ENCODE measurements at places on chromosomes 4 and X.

DNA sequence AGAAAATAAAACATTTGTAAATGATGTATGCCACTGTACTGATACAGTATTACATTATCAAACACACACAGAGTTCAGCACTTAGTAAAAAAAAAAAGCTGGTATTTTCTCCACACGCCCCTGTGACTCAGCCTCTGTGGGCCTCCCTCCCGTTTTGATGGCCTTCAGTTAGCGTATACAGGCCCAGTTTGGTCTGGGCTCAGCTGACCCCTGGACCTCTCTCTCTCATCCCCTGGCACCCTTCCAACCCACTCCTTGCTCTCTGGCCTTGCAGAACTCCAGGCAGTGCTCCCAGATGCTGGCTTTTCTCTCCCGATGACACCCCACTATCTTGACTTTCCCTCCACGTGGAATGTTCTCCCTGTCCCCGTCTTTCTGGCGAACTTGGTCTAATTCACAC, 89.0 kb upstream of the LIMCH1 start:
- no peak for DNase-seq

- no peak for DNase-seq
Observed at GRCh38 chr4:154506253-154506652, 14.7 kb upstream of the DCHS2 start.

DNA sequence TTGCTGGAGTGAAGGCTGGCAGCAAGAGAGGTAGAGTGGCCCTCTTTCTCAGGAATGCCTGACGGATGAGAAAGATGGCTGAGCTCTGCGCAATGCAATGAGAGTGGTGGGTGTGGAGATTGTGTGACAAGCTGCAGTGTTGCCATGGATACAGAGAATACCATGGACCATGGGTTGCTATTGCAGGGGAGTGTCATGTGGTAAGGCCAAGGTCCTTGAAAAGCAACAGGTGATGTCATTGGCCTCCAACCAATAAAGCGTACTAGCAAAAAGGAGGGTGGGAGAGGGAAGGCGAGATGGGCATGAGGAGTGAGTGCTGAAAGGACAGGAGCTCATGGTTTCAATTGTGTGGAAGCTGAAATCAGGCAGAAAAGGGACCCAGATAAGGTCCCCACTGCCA, 1.8 kb downstream of the PNMA5 start:
- DNase-seq, result no peak

- no peak for DNase-seq
Observed at GRCh38 chr4:39792128-39792527, 94.2 kb downstream of the UBE2K start.

DNA sequence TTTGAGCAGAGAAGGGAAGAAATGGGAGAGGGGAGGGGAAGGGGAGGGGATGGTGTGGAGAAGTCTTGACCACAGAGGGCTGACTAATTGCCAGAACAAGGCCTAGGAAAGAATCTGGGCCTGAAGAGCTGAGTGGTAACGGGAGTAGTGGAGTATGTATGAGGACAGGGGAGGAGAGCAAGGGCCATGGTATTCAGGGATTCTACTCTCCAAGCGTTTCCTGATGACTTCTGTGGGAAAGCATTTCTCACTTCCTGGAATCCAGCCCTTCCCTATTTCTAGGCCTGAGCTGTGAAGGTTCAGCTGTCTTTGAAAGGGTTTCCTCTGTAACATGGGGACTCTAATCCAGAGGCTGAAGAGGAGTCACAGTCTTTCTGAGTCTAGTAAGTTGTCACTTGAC, 19.7 kb upstream of the SOX3 start:
- no peak for DNase-seq

DNA sequence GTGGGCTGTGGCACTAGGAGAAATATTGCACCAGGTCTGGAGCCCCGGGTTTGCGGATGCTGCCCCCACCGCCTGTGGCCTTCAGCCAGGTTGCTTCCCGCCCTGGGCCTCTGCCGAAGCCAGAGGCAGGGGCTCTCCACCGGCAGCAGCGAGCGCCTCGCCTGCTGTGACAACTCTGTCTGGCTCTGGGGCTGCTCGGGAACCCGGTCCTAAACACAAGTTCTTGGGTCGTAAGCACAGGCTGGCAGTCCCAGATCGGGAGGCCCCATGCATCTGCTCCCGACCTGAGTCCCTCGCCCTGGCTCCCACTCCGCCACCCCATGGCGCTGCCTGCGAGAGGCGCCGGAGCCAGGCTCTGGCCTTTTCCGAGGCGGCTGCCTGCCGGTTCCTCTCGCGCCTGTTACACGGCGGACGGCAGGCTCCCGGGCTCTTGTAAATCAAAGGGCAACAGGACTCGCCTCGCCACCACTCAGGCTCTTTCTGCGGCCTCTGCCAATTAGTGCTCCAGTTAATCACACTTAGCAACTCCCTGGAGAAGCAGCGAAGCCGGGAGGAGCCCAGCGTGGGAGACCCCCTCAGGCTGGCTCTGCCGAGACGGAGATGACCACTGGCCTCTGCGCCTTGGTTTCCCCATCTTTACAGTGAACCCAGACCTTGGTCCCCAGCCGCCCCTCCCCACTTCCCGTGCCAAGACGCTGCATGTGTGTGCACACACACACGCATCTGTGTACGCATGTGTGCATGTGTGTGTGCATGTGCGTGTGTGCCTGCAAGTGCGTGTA, 109.2 kb downstream of the DCTD start:
- DNase-seq, result no peak

- no peak for DNase-seq
Observed at GRCh38 chr4:186569533-186570192, 14.3 kb upstream of the MTNR1A start.

- no peak for DNase-seq
Observed at GRCh38 chr4:129355516-129355915, 259.6 kb downstream of the C4orf33 start.

DNA sequence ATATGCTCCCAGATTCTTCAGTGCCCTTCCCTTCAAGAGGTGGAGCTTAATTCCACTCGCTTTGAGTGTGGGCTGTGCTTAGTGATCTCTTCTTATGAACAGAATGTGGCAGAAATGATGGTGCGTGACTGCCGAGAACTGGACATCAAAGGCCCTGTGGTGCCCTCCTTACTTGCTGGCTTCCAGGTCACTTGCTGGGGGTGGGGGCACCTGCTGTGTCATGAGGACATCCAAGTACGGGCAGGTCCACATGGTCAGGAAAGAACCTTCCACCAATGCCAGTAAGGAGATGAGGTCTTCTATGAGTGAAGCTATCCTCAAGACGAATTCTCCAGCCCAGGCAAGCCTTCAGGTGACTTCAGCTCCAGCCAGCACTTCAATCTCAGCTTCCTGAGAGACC, 95.8 kb downstream of the FAM53A start:
- DNase-seq, result no peak

DNA sequence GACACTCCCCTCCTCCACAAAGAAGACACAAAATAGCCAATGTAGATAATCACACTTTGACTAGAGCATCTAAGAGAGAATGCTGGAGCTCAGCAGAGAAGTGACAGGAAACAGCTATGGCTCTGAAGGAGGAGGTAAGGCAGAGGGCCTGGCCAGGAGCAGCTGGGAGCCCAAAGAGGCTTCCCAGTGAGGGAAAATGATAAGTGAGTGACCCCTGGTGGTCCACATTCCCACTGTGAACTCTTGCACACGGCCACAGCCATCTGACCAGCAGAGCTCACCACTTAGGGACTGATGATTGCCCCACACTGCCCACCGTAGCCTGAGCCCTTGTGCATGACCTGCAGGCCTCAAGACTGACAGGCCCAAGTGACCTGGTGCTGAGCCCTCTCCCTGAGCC, 162.7 kb upstream of the GALNTL6 start:
- DNase-seq, result no peak

DNA sequence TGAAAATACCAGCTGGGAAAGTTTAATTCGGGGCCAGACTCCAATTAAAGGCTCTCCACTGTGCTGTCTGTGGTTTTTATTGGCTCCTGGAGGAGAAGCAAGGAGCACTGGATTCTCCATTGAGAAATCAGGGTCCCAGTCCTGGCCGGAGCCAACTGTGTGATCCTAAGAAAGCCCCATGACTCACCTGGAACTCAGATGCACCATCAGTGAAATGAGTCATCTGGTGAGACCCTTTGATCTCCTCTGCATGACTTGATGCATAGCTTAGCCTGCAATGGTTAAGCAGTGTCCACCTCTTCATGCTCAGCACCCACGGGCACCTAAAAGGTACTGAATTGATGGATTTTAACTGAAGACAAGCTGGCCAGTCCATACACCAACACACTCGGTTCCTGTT, 119.2 kb upstream of the VCX3B start:
- DNase-seq, result no peak

- no peak for DNase-seq
Observed at GRCh38 chrX:124769166-124769565, 422.8 kb downstream of the SH2D1A start.

- DNase-seq, result no peak
Observed at GRCh38 chr4:5816101-5816500, 76.8 kb downstream of the CRMP1 start.

DNA sequence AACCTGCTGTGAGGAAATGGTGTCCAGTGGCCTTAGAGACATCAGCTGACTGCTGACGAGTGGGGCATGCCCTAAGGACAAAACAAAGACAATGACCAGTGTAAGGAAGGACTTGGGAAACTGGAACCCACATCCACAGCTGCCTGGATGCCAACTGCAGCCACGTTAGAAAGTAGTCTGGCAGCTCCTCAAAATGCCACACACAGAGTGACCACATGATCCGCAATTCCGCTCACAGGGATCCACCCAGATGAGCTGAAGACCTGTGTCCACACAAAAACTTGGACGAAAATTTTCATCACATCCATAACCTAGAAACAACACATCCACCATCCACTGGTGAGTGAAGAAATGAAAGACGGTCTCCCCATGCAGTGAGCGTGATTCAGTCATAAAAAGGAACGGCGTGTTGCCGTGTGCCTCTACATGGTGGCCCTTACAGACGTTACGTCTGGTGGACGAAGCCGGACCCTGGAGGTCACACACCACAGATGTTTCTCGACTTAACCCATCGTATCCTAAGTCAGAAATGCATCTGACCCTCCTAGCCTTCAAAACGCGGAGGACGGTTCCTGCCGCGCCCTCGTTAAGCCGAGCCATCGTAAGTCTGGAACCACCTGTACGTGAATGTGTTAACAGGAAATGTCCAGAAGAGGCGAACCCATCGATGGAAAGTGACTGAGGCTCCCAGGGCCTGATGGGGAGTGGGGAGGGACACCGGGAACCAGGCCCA, 40.6 kb upstream of the MXD4 start:
- DNase-seq, result no peak

DNA sequence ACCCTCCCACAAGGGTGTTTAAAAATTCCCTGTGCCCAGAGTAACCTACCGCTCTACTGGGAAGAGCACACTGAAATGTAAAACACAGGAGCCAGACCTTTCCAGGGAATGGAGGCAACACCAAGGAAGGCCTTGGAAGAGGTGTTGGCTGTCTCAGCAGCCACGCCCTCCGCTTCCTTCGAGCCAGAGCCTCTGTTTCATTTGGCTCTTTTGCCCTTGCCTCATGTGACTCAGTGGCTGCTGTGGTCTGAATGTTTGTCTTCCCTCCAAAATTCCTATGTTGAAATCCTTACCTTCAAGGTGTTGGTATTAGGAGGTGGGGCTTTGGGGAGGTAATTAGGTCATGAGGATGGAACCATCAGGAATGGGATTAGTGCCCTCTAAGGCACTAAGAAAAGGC, 11.3 kb downstream of the SCD5 start:
- DNase-seq, result no peak

GRCh38 chr4:95835672-95836071, 4.2 kb upstream of the PDHA2 start:
- DNase-seq, result no peak

- no peak for DNase-seq
Observed at GRCh38 chr4:153257151-153257620, 52.9 kb downstream of the TRIM2 start.

DNA sequence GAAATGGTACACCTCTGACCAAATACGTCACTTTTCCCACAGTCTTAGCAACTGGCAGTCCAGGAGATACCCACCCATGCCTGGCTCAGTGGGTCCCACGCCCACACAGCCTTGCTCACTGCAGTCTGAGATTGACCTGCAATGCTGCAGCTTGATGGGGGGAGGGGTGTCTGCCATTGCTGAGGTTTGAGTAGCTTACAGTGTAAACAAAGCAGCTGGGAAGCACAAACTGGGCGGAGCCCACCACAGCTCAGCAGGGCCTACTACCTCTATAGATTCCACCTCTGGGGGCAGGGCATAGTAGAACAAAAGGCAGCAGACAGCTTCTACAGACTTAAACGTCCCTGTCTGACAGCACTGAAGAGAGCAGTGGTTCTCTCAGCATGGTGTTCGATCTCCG, 52.7 kb downstream of the AMER1 start:
- DNase-seq, result no peak

- DNase-seq, result no peak
Observed at GRCh38 chr4:11505221-11505971, 76.7 kb upstream of the HS3ST1 start.

GRCh38 chrX:46375831-46376230, 169.4 kb downstream of the ZNF674 start:
- DNase-seq, result no peak

DNA sequence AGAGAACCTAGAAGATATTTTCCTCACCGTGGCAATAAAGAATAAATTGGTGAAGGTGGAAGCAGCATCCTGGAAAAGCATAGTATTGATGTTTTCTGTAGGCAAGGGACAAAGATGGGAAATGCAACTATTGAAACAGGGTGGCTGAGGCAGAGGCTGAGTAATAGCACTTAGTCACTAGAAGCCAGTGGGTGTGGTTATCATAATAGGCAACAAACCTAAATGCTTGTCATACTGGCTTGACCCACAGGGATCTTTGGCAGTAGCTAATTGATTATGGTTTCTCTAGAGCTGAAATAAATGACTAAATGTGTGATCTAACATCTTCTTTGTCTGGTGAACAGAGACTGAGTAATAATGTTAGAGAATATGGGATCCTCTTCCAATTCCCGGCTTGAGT, 353.6 kb upstream of the RPS6KA3 start:
- DNase-seq, result no peak

- DNase-seq, result peak; percentile 23
Observed at GRCh38 chr4:105472871-105473323, 965 bp downstream of the PPA2 start.

- DNase-seq, result no peak
Observed at GRCh38 chrX:45769761-45770582, 569.3 kb upstream of the DIPK2B start.

DNA sequence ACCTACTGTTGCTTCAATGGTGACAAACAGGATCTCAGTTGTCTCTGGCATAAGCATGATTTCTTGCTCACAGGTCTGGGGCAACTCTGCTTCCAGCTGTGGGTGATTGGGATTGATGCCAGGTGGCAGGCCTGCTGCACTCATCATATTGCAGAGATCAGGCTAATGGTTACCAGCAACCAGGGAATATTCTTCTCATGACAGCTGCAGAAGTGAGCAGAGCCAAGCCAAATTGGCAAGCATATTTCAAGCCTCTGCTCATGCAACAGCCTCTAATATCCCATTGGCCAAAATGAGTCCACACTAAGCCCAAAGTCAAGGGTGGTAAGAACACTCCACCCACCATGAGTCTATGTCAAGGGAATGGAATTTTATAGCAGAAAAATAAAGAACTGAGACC, 26.7 kb upstream of the TBC1D19 start:
- DNase-seq, result no peak

GRCh38 chr4:16227462-16227868, 1.2 kb upstream of the TAPT1 start:
- DNase-seq, result no peak

Measured in omental fat pad (tissue), 4 donors.